ENCODE measurements at places on chromosomes 7 and 10.

DNA sequence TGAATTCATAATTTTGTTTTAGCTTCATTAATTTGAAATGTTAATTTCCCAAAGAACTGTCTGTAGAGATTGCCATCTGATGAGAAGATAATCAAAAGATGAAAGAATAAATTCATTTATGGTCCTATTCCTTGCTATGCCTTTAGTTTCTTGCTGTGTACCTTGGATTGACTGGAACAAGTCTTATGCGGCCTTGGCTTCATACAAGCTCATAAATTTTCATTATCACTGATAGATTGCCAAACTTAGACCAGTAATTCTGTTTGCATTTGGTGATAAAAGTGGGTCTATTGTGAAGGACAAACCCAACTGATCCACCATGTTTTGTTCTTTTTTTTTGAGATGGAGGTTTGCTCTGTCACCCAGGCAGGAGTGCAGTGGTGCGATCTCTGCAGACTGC lies 48.2 kb downstream of the ARID5B start:
- no peak for DNase-seq

GRCh38 chr10:609868-610545 lies 79.5 kb downstream of the DIP2C start:
- DNase-seq = no peak

- no peak for DNase-seq
Measured at GRCh38 chr7:79217468-79217867, 236.0 kb downstream of the MAGI2 start.

DNA sequence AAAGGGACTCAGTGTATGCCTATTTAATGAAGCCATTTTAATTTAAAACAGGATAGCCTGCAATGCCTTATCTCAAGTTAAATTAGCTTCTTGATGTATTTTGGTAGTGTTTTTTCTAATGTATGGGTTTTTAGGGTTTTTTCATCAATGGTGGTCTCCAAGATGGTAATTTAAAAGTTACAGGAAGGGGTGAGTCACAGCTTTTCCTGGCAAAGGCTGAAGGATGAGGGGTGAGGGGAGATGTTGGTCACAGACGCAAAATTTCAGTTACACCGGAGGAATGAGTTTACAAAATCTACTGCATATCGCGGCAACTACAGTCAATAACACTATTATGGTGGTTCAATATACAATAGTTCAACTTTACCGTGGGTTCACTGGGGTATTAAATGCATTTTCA lies 31.6 kb downstream of the CCDC3 start:
- DNase-seq = no peak

GRCh38 chr10:7277867-7278266 lies 133.0 kb downstream of the SFMBT2 start:
- no peak for DNase-seq

DNA sequence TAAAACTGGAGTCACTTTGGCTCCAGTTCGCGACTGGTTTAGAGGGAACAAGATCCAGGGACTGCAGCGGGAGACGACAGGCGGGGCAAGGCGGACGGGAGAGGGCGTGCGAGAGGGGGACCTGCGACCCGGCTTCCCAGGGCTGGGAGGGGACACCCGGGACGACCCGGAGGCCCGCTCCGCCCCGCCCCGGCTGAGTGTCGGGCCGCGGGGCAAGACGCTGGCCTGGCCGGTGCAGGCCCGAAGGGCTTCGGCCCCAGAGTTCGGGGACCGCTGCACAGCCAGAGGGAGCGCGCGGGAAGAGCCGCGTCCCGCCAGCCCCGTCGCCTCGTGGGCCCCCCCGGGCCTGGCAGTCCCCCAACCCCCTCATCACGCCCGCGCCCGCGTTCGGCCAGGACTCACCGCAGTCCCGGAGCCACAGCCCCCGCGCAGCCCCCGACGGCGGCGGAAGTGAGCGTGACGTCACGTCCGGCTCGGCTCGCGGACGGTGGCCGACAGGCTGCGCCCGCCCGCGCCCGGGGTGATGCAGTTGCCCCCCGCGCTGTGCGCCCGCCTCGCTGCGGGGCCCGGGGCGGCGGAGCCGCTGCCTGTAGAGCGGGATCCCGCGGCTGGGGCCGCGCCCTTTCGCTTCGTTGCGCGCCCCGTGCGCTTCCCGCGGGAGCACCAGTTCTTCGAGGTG lies at the start of the genes TUBGCP2 and ZNF511:
Gene TUBGCP2 (minus strand): TSS at position 452 of the 679 bp plus-strand sequence. CDS start 5,931 bp downstream, outside the sequence.
Gene ZNF511 (plus strand): TSS at position 494 of the 679 bp plus-strand sequence. CDS start 30 bp downstream, at position 524.
- DNase-seq = peak; percentile 87

GRCh38 chr7:84336303-84336702 lies 141.7 kb upstream of the SEMA3A start:
- DNase-seq = no peak

DNA sequence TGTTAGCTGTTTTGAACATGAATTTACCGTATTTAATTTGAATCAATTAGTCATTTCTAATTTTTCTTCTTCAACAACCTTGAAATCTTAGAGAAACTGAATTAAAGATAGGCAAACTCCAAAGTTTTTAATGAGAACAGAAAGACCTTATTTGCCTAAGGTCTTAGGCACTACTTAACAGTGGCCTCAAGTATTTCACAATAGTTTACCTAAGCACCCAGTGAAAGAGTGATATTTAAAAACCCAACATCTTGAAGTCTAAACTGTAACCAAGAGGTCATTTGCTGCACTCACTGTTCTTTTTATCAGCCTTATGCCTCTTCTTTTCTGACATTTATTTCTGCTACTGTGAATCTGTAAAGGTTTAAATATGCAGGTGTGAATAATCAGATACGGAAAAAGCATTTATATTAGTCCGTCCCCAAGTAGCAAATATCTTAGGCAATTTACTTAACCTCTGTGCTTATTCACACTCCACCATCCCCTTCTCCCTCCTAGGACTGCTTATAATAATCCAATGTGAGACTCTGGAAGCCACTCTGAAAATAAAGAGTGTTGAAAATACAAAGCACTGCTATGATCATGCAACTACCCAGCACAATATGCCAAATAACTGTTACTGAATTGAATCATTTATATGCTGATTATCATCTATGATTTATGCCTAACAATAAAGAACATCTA lies 105.7 kb downstream of the ELAPOR2 start:
- no peak for DNase-seq

- no peak for DNase-seq
Measured at GRCh38 chr7:140926021-140926817, 1.5 kb upstream of the BRAF start.

- no peak for DNase-seq
Measured at GRCh38 chr7:45122975-45123860, 11.7 kb upstream of the TBRG4 start.

GRCh38 chr10:114389426-114389825 lies 14.9 kb downstream of the AFAP1L2 start:
- no peak for DNase-seq

DNA sequence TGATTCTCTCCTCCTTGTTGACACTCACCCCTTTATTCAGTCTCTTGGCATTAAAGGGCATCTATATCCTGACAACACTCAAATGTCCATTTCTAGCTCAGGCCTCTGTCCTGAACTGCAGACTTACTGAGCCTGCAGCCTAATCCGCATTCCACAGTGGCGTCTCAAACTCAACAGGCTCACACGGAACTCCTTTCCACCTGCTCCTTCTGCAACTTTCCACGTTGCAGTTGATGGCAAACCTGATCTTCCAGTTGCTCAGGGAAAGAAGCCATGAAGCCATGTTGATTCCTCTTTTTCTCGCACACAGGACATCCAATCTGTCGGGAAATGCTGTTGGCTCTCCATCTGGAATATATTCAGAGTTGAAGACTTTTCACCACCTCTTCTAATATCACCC lies 522.4 kb downstream of the CCSER2 start:
- no peak for DNase-seq

DNA sequence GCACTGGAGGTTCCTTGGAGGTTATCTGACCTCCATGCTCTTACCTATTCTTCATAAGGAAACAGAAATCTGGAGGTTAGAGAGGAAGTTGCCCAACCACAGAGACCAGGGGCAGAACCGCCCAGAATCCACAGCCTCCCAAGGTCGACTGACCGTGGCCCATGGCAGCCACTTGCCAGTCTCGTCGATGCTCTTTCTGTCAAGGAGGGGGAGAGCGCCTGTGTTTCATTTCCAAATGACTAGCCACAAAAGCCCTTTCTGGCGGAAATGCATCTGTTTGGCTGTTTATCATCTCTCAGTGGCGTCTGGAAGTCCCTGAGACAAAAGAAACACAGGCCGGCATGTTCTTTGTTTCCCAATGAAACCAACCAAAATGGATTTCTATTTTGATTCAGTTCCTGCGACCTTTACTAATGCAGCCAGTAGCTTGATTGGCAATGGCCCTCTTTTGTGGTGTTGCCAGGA lies 2.9 kb downstream of the RAMP3 start:
- DNase-seq = peak; percentile 11

GRCh38 chr10:27792216-27792615 lies 46.6 kb upstream of the MKX start:
- DNase-seq = no peak

DNA sequence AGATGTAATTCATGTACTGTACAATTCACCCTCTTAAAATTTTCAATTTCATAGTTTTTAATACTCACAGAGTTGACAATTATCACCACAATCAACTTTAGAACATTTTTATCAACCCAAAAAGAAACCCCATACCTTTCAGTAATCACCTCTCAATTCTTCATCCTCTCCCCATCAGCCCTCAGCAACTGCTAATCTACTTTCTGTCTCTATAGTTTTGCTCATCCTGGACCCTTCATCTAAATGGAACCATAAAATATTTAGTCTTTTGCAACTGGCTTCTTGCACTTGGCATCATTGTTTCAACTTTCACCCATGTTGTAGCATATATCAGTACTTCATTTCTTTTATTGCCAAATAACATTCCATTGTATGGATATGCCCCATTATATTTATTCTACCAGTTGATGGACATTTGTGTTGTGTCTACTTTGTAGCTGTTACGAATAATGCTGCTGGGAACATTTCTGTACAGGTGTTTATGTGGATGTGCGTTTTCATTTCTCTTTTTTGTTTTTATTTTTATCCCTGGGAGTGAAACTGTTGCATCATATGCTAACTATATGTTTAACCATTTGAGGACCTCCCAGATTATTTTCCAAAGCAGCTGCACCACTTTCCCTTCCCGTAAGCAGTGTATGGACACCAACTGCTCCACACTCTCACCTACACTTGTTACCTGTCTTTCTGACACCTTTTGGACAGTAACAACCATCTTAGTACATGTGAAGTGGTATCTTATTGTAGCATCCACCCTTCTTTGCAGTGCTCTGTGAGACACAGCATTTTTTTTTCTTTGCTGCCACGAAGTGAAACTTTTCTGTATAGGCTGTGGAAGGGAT lies 65.4 kb upstream of the APBB1IP start:
- no peak for DNase-seq

DNA sequence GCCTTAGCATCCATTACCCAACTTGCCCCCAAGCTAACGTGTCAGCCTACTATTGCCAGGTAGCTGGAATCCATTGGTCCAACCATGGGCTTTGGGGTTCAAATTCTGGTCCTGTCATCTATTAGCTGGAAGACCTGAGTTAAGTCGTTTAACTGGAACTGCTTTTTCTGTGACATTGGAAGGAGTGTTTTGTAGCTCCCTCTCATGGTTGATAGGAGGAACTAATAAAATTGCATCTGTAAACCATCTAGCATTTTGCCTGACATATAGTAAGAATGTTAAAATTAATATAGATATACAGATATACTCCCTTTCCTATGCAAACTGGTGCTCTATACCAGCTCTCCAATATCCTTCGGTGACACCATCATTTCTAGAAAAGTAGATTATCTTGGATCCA lies 23.8 kb upstream of the SLF2 start:
- no peak for DNase-seq

DNA sequence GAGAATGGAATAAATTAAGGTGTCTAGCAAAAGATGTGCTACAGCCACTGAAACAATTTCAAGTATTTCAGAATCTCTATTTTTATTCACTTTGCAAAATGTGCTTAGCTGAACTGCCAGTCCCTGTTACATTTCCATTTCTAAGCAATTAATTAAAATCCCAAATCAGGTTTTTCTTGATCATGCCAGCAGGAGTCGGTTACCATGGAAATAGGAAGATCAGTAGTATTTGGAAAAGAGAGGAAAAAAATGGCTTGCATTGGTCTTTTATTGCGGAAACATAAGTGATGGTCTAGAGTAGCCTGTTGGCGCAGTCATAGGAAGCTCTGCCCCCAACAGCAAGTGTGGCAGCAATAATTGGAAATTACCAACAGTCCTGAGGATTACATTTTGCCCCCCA lies 867.1 kb downstream of the GATA3 start:
- no peak for DNase-seq

- DNase-seq = no peak
Measured at GRCh38 chr7:14045651-14046050, 56.2 kb upstream of the ETV1 start.

DNA sequence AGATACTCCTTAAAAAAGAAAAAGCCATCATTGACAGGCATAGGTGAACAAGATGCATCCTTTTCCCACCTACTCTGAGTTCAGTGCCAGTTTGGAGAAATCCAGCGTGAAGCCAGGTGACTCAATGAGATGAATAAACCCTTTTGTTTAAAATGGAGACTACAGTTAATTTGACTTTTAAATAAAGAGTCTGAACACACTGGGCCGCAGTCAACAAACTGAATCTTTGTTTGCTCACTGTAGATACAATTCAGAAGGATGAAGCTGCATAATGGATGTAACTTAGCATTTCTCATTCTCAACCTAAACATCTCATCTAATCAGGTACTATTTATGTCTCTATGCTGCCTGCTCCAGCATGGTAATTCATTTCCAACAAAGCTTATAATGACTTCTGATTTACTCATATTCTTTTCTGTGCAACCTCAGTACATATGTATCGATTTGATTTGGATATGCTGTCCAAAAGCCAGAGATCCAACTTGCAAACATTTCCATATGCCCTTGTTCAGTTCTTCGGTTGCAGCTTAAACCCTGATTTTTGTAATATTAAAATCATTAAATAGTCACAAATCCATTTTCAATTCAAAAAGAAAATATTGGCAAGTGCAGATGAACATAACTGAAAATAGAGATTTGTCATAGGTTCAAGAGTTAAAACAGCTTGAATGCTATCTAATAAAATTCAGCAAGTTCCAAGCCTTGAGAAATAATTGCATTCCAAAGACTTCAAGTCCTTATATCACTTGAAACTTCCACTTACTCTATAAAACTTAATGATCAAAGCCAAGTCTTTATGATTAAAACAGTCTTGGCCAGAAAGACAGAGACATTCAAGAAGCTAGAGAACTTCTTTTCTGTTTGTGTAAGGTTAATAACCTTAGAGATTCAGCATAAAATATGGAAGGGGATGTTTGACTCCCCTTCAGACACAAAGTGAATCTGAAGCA lies 67.8 kb downstream of the CPVL start:
- DNase-seq = no peak

- no peak for DNase-seq
Measured at GRCh38 chr7:81445462-81445861, 324.4 kb downstream of the HGF start.

- DNase-seq = no peak
Measured at GRCh38 chr10:84213076-84213475, 12.3 kb downstream of the LRIT2 start.

- DNase-seq = no peak
Measured at GRCh38 chr10:3790272-3790671, 5.3 kb upstream of the KLF6 start.

- no peak for DNase-seq
Measured at GRCh38 chr7:117011419-117012260, 58.3 kb downstream of the ST7 start.

GRCh38 chr10:35789996-35790395 lies 147.9 kb upstream of the FZD8 start:
- DNase-seq = no peak

Measured in CD14-positive monocyte (primary cell).